ENCODE measurements at places on chromosomes 11 and 22.

DNA sequence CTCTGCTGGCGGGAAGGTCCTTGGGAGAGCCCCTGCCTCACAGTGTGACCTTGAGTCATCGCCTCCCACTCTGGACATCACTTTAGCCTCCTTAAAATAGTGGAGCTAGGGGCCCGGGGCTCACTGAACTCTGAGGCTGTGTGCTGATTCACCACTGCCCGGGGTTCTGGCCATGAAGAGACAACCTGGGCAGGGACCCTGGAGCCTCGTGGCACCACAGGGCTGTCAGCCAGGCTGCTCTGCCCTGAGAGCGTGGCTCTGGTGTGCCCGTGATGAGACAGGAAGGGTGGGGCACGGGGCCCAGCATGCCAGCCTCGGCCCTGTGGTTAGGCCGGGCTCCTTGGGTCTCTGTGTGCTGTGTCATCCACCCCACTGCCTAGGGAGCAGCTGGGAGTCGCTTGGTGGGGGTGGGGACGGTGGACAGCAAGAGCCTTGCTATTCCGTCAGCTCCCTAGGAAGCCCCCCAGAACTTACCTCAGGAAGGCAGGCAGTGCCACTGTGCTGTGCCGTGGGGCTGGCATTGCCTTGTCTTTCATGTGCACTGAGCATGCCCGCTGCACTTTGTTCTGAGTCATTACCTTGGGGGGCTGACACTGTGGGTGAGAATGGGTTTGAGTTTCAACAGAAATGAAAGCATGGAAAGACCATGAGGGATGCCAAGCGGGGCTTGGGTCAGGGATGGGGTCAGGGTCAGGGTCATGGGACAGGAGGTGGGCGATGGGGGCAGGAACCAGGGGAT lies 31.7 kb downstream of the TPCN2 start:
- no peak for DNase-seq

DNA sequence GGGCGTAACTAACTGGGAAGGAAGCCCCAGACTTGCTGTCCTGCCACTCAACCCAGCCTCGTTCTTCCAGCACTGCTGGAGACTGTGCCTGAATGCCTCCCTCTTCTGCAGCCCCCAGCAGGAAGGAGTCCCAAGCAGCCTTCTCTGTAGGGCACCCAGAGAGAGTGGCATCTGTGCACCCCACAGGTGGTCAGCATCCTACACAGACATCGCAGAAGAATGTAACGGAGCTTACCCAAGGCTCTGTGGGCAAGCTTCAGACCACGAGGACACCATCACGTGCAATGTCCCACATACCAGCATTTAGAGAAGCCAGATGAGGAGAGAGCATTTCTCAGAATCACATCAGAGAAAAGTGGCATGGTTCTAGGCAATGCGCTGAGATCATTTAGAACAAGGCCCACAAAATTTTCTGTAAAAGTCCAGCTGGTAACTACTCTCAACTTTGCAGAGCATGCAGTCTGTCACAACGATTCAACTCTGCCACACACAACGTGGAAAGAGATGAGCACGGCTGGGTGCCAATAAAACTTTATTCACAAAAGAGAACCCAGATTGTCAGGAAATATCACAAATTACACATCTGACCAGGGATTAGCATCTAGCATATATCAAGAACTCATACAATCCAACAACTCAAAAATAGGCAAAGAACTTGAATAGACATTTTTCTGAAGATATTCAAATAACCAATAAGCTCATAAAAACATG lies 33.4 kb downstream of the SHANK2 start:
- DNase-seq = no peak

DNA sequence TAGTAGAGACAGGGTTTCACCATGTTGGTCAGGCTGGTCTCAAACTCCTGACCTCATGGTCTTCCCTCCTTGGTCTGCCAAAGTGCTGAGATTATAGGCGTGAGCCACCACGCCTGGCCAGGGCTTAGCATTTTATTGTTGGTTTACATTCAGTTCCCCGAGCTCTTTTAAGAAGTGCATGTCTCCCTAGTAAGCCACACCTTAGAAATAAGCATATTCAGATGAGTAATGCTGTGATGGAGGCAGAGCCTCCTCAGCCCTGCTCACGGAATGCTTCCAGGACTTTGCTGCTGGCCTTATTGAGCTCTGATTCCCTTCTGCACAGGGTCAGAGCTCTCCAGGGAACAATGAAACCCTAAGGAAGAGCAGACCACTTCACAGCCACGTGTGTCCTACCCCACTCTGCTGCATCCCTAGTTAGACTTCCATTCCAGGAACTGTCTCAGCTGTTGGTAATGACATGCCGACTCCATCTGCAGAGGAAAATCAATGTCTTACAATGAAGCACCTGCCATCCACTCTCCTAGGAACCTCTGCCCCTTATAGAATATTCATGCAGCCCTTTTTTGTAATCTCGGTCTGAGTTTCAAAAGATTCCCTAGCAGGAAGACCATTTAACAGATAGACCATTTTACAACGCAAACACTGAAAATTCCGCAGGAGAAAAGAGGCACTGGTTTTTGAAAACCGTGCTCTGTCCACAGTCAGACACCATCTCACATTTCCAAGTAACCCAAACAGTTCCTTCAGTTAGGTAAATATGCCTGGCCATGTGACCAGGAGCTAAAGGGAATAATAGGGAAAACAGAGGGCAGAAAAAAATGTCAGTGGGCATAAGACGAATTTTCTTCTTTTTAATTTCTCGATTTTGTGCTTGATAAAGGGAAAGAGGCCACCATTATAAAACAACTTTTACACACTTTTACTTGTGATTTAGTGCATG lies 1.7 kb upstream of the JAM3 start:
- DNase-seq = no peak

DNA sequence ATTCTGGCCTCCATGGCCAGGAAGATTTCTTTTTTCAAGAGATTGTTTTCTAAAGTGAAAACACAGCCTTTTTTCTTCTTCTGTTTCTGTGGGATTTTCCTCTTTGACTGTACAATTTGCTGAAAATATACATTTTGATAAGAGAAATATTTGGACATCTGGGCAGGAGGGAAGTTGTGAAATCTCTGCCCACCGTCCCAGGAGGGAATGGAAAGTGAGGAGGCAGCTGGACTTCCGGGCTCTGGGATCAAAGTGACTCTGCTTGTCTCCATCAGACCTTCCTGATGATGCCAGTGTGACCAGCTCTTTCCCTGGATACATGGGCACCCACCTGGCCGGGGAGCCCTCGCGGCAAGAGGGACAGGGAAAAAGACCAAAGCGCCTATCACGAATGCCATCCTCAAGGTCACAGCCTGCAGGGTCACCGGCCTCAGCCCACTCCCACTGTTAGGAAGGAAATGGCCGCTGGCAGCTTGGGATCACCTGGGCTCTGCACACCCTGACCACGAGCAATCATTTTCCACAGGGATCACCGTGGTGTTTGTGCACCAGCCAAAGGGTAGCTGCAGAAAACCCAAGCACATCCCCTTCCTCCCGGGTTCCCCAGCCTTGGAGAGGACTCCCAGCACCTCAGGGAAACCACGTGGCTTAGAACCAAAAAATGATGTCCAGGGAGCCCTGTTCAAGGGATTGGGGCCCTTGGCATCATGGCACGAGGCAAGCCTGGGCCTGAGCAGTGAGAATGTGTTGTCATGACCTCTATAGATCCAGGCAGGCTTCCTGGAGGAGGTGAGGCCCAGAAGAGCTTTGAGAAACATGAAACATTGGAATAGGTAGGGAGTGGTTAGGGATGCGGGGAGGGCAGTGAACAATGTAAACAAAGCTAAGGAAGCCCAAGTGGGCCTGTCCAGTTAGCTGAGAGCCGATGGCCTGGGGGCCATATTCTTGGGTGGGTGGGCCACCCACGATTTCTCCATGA lies 29.1 kb upstream of the CCND1 start:
- no peak for DNase-seq

GRCh38 chr11:486189-486588 lies 20.9 kb downstream of the RNH1 start:
- no peak for DNase-seq

DNA sequence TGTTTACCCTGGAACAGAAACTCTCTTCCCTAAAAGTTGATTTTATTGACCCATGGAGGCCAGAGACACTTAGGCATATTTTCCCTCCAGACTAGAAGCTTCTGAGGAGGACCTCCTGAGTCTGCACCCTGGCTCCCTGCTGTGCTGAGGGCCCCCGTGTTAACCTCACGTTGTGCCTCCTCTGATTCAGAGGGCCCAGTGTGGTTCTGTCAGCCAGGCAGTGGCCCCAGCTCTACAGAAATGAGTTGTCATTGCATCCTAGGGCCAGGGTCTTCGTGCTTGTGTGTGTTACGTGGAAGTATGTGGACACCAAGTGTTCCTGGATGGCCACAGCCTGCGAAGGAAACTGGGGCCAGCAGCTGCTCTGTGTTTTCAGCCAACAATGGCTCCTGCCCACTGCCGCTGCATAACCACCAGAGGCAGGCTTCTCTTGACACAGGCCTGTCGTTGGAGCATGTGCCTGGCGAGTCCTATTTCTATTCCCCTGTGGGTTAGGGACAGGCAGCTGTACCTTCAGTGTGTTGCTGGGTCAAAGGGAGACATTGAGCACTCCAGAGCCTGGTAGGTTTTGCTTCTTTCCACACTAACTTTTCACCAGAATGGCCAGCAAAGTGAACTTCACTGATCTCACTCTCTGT lies 44.5 kb downstream of the MED15 start:
- DNase-seq = peak; percentile 46

GRCh38 chr22:42080287-42080686 lies 787 bp downstream of the SMDT1 start:
- peak; percentile 17 for DNase-seq

- no peak for DNase-seq
These were observed 24.4 kb upstream of the PSMA1 start for GRCh38 chr11:14544611-14545010.

DNA sequence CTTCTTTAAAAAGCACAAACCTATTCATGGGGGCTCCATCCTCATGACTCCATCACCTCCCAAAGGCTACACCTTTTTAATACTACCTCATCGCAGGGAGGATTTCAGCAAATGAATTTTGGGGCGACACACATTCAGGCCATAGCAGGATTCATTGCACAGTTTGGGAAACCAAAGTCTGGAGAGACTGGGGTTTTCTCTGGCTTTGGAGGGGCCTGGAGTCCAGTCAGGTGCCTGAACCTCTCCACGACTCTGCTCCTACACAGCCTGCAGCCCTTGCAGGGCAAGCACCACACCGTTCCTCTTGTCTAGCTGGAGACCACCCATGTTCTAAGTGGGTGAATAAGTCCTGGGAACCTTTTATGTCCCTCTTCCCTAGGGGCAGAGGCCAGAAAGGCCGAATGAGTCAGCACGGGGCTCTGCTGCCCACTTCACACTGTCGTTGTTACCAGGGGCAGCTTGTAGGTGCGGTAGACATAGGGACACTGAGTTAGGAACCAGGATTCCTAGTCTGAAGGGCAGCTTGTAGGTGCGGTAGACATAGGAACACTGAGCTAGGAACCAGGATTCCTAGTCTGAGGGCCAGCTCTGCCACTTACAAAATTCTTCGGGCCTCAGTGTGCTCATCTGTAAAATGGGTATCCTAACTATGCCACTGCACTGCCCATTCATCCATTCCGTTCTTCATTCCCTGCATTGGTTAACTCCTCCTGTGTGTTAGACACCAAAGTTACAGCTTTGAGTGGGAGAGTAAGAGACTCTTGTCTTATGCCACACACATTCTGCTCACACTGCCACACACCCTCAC lies 251.7 kb upstream of the B3GAT1 start:
- DNase-seq = no peak

GRCh38 chr11:16034074-16034473 lies 322.3 kb downstream of the SOX6 start:
- DNase-seq = no peak

Measured in substantia nigra (tissue), 51 donors.